ENCODE measurements at places on chromosomes 16 and 17.

DNA sequence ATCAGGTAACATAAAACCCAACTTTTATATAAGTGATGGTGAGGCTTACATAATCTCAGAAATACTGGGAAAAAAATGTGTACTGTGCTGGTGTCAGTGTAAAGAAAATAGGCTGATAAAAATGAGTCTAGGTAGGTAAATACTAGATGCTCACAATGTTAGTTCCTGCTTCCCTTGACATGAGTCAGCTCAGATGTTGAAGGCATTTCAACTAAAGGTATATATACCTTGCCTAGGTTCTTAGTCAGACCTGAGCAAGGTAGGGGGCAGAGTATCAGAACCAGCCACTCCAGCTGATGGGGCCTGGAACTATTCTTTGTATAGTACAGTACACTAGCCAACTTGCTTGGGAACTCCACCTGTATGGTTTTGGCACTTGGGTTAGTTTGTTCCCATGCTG, 51.0 kb upstream of the CA10 start:
- DNase-seq, result no peak

DNA sequence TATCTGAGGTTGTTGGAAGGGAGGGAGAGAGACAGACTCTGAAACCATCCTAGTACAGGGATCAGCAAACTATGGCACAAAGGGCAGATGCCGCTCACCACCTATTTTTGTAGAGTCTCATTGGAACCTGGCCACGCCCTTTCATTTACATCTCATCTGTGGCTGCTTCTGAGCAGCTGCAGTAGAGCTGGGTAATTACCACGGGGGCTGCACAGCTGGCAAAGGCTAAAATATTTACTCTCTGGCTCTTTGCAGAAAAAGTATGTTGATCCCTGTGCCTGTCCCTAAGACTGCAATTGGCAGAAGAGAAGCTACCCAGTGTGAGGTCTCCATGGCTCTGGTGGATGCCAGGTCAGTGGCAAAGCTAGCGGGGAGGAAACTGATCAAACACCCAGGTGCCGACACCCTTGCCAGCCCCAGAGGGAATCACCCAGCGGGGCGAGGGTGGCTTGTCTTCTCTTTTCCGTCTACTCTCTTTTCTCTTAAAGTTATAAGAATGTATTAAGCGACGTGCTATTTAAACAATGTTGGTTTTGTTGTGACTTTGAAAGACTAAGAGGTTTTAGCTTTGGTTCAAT, 14.0 kb downstream of the CEP295NL start:
- no peak for DNase-seq

GRCh38 chr17:83031321-83031945, 48.0 kb upstream of the METRNL start:
- DNase-seq, result no peak

GRCh38 chr17:71392715-71393567, 727.9 kb upstream of the SOX9 start:
- no peak for DNase-seq

Data from naive thymus-derived CD4-positive, alpha-beta T cell (primary cell).